ENCODE measurements at places on chromosomes 13 and 19. TPM values are rescaled to one million over a fixed set of nuclear protein-coding genes. Genes with fewer than 3 reads are reported as not detected.

DNA sequence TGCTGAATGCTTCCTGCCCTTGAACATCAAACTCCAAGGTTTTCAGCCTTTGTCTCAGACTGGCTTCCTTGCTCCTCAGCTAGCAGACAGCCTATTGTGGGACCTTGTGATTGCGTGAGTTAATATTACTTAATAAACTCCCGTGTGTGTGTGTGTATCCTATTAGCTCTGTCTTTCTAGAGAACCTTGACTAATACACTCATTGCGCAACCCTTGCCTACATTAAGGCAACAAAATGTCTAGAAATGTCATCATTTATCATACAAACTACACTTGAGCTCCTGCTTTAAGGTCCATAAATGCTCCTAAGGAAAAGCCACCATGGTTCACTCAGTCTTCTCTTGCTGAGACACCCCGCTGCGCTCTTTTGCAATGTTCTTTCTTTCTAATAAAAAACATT is 2861.0 kb downstream of the PCDH9 start:
- H3K27me3 ChIP-seq, result no peaks in the 10 kb centered on the region
- peak; percentile 74 for DNase-seq
- H3K4me1 ChIP-seq, result peaks cover 21% of the 10 kb centered on the region
- H3K27ac ChIP-seq, result peak overlapping the region; percentile 57

DNA sequence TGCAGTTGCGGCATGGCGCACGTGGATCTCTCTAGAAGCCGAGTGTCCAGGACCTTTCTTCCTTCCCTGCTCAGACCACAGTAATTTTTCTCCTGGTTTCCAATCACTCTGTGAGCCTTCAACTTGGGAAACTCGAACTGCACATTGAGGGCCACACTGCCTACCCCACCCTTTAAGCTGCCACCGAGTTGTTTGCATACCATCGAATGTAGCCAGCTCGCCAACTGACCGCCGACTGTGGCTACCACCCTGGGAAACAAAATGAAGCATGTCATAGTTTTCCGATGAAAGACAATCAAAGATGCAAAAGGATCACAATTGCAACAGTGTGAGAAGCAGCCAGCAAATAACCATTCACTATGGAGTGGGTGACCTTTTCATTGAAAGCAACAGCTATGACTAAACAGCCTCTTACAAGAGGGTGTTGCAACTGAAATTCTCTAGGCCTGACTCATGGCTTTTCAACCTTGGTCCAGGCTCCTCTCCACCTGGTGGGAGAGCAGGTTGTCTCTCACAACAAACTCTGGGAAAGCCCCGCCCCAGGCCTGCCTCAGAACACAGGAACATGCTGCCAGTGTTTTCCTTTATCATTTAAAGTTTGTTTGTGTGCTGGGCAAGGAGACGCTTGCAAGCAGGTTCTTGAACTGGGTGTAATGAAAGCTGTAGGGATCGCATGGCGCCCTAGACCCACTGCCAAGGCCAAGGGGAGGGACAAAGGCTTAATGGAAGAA is 141.7 kb upstream of the SERP2 start:
- no peaks in the 10 kb centered on the region for H3K27me3 ChIP-seq
- H3K36me3 ChIP-seq, result no peaks in the 10 kb centered on the region
- H3K4me3 ChIP-seq, result peak overlapping the region; percentile 34
- peak overlapping the region; percentile 86 for H3K27ac ChIP-seq
- peaks cover 28% of the 10 kb centered on the region for H3K4me1 ChIP-seq
- peak; percentile 99 for DNase-seq

GRCh38 chr19:6458695-6459261 is 814 bp downstream of the SLC25A23 start:
- no peaks in the 10 kb centered on the region for H3K27me3 ChIP-seq
- peak overlapping the region; percentile 80 for H3K4me3 ChIP-seq
- H3K36me3 ChIP-seq, result peaks cover 24% of the 10 kb centered on the region
- H3K27ac ChIP-seq, result peak overlapping the region; percentile 73

DNA sequence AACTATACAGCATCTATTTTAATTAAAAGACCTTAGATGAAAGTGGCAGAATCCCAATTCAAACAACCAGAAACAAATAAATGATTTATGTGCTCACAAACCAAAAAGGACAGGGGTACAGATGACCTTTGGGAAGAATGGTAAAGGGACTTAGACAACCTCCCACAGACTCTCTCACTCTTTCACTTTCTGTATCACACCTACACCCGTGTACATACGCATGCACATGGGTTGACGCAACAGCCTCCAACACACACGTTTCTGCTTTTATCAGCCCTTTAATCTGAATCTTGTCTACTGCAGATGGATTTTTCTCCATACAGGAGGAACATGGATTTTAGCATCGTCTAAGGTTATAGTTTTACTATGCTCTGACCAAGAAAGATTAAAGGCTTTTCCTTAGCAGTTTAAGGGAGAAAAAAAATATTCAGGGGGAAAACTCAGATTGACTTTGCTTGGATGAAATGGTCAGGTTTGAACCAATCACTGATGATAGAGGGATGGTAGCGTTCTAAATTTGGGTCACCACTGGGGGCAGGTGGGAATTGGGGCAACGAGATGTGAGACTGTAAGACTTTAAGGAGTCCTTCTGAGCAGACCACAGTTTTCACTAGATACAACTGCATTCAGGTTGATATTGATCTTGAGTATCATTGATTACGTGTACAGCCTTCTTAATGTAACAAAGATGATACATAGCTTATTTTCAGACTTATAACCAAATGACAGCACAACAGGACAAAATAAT is 166.1 kb downstream of the ITGBL1 start:
- H3K36me3 ChIP-seq, result no peaks in the 10 kb centered on the region
- no peaks in the 10 kb centered on the region for H3K27me3 ChIP-seq
- H3K4me3 ChIP-seq, result no peak overlapping the region
- no peak overlapping the region for H3K27ac ChIP-seq
- DNase-seq, result no peak

DNA sequence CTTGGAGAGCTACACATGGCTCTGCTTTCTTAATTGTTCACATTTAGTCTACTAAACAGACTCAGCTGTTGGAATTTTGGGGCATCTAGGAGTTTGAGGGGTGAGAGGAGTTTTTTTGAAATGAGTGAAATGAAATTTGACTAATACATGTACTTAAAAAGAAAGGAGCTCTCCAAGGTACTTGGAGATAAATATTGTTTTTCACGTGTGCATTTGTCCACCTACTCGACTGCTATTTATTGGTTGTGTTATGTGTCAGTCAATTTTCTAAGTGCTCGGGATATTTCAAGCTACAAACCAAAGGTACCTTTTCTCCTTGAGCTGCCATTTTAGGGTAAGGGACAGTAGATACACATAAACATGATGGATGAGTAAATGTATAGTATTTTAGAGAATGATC is 697.0 kb downstream of the LIG4 start:
- no peak overlapping the region for H3K4me3 ChIP-seq
- H3K36me3 ChIP-seq, result peaks cover 4% of the 10 kb centered on the region
- DNase-seq, result peak; percentile 40
- H3K27me3 ChIP-seq, result no peaks in the 10 kb centered on the region

GRCh38 chr13:43074824-43075510 is 51.6 kb downstream of the DNAJC15 start:
- no peaks in the 10 kb centered on the region for H3K27me3 ChIP-seq
- peaks cover 12% of the 10 kb centered on the region for H3K36me3 ChIP-seq
- no peak for DNase-seq

DNA sequence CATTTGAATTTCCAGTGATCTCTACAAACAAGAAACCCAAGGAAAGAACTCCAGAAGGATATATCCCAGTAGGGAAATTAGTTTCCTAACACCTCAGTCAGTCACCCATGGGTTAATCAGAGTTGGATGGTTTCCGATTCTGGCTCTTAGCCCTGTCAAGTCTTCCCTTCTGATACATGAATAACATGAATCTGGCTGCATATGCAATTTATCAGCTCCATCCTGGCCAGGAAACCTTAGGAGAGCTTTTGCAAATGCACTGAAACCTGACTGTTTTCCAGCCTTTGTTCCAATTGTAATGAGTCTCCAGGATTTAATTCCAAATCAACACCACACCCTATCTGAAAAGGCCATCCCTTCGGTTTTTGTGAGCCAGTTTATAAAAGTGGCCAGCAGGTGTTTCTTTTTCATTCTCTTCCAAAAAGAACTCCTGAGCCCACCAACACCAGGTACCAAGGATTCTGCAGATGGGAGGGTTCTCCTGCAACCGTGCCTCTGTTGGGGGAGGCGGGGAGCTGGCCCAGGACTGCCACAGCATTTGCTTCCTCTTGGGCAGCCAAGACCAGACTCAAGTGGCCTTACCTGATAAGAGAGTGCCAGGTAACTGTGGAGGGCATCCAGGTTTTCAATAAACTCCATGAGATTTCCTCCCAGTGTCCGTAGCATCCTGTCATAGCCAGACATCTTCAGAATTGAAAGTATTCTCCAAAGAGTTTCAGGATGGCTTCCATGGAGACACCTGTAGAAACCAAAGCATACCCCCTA is 77.5 kb downstream of the C13orf42 start:
- H3K27ac ChIP-seq, result no peak overlapping the region
- no peak overlapping the region for H3K4me3 ChIP-seq
- DNase-seq, result no peak
- H3K4me1 ChIP-seq, result no peaks in the 10 kb centered on the region
- peaks cover 10% of the 10 kb centered on the region for H3K27me3 ChIP-seq

GRCh38 chr13:50587645-50588373 is 255.7 kb downstream of the DLEU7 start:
- H3K36me3 ChIP-seq, result no peaks in the 10 kb centered on the region
- no peak overlapping the region for H3K27ac ChIP-seq
- peaks cover 16% of the 10 kb centered on the region for H3K4me1 ChIP-seq
- H3K27me3 ChIP-seq, result no peaks in the 10 kb centered on the region
- DNase-seq, result no peak

GRCh38 chr13:28623782-28624706 is 34.9 kb upstream of the POMP start:
- H3K27ac ChIP-seq, result no peak overlapping the region
- H3K36me3 ChIP-seq, result no peaks in the 10 kb centered on the region
- H3K4me1 ChIP-seq, result no peaks in the 10 kb centered on the region
- DNase-seq, result no peak
- no peak overlapping the region for H3K4me3 ChIP-seq

DNA sequence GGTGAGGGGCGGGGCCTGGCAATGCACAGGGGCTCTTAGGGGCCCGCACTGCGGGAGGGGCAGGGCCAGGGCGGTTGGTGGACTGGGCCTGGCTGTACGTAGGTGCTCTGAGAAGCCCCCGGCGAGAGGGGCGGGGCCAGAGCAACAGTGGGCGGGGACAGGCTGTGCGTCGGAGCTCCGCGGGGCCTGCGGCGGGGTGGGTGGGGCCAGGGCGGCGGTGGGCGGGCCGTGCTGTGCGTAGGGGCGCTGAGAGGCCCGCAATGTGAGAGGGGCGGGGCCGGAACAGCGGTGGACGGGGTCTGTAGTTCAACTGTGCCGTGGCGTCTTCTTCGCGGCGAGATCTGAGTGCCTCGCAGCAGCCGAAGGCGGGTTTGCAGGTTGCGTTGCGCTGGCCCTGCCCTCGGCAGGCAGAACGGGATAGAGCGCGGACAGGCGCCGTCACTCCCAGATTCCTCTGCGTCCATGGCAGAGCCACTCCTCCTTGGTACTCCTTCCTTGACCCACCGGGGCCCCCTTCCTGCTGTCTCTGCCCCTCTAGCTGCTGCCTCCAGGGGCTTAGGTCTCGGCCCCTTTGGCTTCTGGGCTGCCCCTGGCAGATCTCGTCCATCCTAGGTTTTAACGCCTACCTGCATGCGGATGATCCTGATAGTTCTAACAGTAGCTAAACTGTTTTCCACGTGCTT is 33.2 kb downstream of the CCNE1 start:
- peak overlapping the region; percentile 94 for H3K27ac ChIP-seq
- H3K27me3 ChIP-seq, result peaks cover 20% of the 10 kb centered on the region
- peak overlapping the region; percentile 94 for H3K4me3 ChIP-seq
- DNase-seq, result peak; percentile 93

DNA sequence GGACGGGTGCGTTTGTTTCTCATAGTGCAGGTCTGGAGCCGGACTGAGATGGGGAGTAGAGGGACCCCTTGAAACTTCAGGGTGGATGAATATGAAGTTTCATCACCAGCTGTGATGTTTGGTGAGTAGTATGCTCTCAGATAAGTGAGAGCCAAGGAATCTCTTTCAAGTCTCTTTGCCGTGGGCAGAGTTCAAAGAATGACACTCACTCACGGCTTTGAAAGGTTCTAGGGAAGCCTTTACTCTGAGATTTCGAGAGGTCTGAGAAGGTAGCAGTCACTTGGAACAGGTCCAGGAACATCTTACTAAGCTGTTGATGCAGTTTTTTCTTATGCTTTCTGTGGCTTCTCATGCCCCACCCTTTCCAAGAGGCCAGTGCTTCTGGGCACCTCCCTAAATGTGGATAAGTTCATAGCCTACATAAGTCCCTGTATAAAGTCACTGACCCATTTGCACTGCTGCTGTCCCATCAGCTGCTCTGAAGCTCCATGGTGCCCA is at the start of gene IGFL2:
Gene IGFL2 (plus strand): TSS at position 448 of the 498 bp plus-strand sequence. CDS start 41 bp downstream, at position 489.
- no peaks in the 10 kb centered on the region for H3K27me3 ChIP-seq
- H3K4me3 ChIP-seq, result no peak within 1 kb of the TSS
- no peaks in the 10 kb centered on the region for H3K36me3 ChIP-seq
- H3K4me1 ChIP-seq, result peaks cover 32% of the 10 kb centered on the region
- DNase-seq, result peak; percentile 58
- H3K27ac ChIP-seq, result peak within 1 kb of the TSS; percentile 90

- H3K4me1 ChIP-seq, result no peaks in the 10 kb centered on the region
- no peak for DNase-seq
- H3K36me3 ChIP-seq, result no peaks in the 10 kb centered on the region
- H3K4me3 ChIP-seq, result no peak overlapping the region
- no peak overlapping the region for H3K27ac ChIP-seq
Measured at GRCh38 chr13:78078168-78078567, 159.5 kb upstream of the EDNRB start.

DNA sequence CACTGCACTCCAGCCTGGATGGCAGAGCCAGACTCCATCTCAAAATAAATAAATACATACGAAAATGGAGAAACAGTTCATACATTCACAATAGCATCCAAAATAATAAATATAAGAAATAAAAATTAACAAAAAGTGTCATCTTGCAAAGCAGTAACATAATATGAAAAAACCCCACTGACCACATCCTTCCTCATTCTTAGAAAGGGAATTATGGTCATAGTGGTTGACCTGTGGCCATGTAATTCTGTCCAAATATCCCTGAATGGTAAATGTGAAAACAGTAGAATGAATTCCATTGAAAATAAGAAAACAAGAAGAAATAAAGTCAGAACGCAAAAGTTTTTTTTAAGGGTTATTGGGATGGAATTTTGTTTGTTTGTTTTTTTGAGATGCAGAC is 7.0 kb upstream of the CDC42EP5 start:
- H3K4me1 ChIP-seq, result no peaks in the 10 kb centered on the region
- peaks cover 10% of the 10 kb centered on the region for H3K27me3 ChIP-seq
- H3K27ac ChIP-seq, result no peak overlapping the region
- DNase-seq, result no peak
- no peak overlapping the region for H3K4me3 ChIP-seq
- no peaks in the 10 kb centered on the region for H3K36me3 ChIP-seq

The HSD11B1L gene
- 5.5 TPM for total RNA-seq

The THSD8 gene
- 6.9 TPM for total RNA-seq

The SHISA2 gene
- total RNA-seq, result 1.2 TPM

The B3GNT3 gene
- total RNA-seq, result 0.40 TPM
